PC-3 (cell line): ENCODE measurements at places on chromosomes 12 and 14. TPM values are rescaled to one million over a fixed set of nuclear protein-coding genes. Genes with fewer than 3 reads are reported as not detected.

The PHLDA1 gene
- 181 and 218 TPM in 2 replicates for total RNA-seq

The C12orf56 gene
- total RNA-seq: 5.7 and 8.1 TPM in 2 replicates

The DBX2 gene
- not detected in 2 replicates for total RNA-seq

The HCFC2 gene
- total RNA-seq: 7.8 and 10.7 TPM in 2 replicates

The KLRD1 gene
- total RNA-seq: 0.06 TPM in 1 of 2 replicates, not detected in the other

The SERPINA12 gene
- total RNA-seq: not detected in 2 replicates
